ENCODE measurements at places on chromosomes 7 and 10.
A peak's percentile ranks its signal among the peaks of the same experiment; 100 is the strongest.

DNA sequence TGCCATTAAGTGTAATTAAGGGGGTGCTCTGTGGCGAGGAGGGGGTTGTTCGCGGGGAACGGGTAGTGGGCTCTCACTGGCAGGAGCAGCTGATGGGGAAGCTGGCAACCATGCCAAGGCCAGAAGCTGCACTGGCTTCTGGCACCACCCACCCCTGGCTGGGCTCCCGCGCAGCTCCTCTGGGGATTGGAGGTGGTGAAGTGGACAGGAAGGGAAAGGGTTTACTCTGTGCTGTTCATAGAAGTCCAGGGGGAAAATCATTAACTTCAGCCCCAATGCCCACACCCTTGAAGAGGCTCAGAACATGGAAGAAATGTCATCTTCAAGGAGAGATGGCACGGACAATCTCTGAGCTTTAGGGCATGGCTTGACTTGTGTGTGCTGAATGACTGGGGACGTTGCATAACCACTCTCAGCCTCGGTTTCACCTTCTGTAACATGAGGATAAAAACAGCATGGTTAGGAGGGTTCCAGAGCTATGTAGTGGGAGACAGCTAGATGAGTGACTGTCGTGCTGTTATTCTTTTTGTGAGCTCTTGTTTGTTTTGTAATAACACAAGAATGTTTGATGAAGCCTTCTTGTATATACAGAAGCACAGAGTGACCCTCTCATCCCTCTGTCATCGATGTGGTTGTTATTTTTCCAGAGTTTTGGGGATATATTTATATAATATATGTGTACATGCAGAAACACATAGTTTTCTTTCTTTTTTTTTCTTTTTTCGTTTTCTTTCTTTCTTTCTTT is 29.9 kb downstream of the KAZALD1 start:
- no peak for DNase-seq

DNA sequence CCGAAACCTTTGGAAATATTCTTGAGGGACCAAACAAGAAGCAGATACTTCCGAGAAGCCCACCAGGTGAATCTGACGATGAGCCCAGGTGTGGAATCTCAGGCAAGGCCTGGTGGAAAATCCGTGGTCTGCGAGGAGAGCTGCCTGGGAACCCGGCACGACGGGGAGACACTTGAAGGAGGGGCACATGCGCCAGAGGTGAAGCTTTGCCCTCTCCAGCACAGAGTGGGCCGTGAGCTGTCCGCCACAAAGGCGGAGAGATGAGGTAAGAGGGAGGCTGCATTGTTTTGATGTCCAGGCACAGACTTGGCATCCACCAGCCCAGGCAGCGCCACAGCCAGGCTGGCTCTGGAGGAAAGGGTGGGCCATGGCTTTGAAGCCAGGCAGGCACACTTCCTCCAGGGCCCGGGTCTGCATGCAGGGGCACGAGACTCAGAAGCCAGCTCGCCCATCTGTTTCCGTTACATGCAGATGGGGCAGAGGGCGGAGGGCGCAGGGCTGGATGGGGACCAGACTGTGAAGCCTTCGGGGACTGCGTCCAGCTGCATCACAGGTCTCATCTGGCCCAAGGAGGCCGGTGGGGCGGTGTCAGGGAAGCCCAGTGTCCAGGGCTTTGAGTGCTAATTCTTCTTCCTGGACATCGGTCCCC is 45.4 kb downstream of the CALML3 start:
- no peak for DNase-seq

GRCh38 chr10:86321568-86321967 is 45.0 kb downstream of the GRID1 start:
- DNase-seq, result no peak

- DNase-seq, result peak; percentile 69
Observed at GRCh38 chr7:1532456-1533254, 2.2 kb downstream of the MAFK start.

DNA sequence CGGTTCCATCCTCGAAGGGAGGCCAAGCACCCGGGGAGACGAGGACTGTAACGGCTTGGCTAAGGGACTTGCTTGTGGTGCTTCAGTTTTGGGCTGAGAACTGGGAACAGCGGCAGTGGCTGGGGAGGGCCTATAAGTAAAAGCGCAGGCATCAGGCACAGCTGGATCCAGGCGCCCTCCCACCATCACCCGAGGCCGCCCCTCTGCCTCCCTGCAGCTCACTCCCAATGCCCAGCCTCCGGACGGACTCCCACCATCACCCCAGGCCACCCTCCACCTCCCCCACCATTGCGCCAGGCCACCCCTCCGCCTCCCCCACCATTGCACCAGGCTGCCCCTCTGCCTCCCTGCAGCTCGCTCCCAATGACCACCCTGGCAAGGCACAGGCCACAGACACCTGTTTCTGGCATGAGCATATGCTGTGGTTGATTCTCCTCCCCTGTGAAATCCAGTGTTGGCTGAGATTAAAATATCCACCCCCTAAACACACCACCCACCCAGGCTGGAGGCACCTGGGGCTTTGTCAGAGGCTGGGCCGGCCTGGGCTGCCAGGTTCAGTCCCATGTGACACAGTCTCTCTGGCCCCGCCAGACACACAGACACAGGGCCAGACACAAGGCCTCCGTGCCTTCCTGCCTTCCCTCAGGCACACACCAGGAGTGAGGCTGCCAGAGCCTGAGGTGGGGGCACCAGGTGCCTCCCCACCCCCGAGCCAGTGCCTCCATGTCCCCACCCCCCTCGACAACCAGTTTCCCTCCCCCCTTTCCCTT is 16.7 kb downstream of the MICALL2 start:
- no peak for DNase-seq

- DNase-seq, result no peak
Observed at GRCh38 chr10:77789861-77790260, 136.7 kb downstream of the DLG5 start.

DNA sequence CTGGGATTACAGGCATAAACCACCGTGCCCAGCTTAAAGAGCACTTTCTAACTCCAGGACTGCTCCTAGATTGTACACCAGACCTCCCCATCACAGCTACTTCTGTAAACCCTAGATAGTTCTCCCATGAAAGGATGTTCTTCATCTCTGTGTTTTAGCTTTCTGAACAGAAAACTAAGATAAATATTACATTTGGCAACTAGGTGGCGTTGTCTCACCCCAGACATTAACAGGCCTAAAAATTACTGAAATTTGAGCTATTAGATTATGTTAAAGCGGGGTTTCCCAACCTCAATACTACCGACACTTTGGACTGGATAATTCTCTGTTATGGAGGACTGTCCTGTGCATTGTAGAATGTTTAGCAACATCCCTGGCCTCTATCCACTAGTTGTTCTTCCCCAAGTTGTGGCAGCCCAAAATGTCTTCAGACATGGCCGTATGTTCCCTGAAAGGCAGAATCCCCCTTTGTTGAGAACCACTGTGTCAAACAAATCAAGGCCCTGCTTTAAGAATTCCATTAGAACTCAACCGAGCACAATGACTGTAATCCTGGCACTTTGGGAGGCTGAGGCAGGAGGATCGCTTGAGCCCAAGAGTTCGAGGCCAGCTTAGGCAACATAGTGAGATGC is 19.1 kb downstream of the ATOH7 start:
- DNase-seq, result no peak

DNA sequence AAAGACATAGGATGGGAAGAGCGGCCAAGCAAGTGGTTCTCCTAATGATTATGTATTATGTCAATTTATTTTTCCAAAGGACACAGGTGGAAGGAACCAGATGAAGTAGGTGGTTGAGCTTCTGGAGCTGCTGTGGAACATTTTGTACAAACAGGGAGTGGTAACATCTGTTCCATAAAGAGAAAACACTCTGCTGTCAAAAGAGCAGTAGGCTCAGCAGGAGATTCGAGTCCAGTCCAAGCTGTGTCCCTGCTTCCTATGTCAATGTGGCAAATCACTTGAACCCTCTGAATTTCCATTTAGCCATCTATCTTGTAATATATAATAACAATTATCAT is 448.0 kb upstream of the ANKRD30A start:
- DNase-seq, result no peak

DNA sequence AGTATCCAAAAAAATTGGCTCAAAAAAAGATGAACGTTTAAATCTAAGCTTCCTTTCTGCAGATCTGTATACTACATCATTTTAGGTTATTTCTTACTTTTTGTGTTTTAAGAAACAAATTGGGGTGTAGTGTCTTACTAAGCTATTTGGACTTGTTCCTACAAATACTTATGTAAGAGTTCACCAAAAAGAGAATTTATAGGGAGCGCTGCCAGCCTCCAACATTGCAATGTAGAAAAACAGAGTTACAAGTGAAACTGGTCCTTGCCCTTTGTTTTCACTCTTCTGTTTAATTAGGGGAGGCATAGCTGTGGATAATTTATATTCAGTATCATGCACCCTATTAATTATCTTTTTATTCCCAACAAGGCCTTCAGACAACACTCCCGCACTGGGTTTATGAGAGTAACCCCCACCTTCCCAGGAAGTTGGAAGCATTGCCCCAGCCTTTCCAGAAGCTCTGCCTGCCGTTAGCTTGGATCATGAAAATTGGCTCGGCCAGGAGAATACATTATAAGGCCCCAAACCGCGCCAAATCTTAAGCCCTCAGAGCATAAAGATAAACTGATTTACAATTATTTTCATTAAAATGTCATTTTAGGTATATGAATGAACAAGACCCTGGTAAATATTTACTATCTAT is 261.8 kb upstream of the KLF6 start:
- no peak for DNase-seq

DNA sequence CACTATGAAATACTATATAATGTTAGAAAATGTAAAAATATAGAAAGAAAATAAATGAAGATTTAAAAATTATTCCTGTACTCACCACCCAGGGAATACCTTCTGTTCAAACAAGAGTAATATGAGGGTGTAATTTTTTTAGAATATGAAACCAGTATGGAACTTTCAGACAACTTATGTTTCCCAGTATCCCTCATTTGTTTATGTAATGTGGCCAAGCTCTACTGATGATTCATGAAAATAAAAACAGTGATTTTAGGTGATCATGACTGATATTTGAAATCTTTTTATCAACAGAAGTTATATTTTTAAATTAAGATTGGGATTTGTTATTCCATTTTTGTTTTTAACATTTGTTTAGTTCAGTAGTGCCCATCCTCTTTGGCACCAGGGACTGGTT is 18.8 kb downstream of the SLK start:
- DNase-seq, result no peak

- no peak for DNase-seq
Observed at GRCh38 chr10:76509446-76509845, 1078.0 kb downstream of the LRMDA start.

DNA sequence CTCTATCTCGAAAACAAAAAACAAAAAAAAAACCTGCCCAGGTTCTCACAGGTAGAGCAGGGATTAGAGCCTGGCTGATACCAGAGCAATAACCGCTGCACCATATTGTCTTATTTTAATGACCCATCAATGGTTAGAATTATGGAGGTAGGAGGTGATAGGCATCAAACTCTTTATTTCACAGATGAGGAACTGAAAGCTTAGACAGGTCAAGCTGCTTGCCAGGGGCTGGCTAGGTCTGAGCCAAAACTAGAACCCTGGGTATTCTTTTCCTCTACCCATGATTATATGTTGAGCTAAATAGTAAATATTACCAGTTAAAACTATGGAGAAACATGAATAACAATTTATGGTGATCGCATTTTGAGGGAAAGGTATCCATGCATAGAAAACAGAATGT is 2.0 kb upstream of the PPP1R3C start:
- no peak for DNase-seq

- no peak for DNase-seq
Observed at GRCh38 chr7:157515342-157516041, 178.7 kb downstream of the DNAJB6 start.

- no peak for DNase-seq
Observed at GRCh38 chr10:68566351-68566750, 6.2 kb downstream of the TET1 start.

- DNase-seq, result no peak
Observed at GRCh38 chr7:135205850-135206249, 5.5 kb downstream of the WDR91 start.

DNA sequence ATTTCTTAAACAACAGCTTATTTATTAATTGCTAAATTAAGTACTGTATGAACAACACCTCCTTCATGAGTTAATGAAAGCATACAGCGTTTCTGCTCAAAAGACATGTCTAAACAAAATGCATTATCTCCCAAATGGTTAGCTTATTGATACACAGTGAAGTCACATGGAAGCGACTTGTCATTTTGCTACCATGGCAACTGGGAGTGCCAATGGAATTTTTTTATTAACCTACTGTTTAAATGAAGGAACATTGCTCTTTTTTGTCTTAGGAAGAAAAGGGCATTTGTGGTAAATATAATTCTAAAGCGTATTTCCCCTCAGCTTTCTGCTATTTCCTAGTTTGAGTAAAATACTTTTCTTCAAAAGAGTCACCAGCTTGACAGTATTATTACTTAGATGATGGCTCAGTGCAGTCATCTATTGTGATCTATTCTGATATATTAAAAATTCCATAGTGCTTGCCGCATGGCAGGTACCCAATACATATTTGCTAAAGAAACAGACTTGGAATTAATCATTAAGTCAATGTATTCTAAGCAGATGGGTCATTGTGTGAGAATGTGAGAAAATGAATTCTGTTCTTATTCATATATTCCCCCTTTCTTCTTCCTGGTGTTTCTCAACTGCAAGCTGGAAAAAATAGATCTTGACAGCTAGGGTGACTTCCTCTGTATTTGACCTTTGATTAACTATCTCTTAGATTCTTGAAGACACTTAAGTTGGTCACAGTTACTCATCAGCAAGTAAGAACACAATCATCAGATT is 818.3 kb downstream of the MAGI2 start:
- DNase-seq, result no peak

- no peak for DNase-seq
Observed at GRCh38 chr10:6091630-6092029, 2.8 kb downstream of the RBM17 start.

DNA sequence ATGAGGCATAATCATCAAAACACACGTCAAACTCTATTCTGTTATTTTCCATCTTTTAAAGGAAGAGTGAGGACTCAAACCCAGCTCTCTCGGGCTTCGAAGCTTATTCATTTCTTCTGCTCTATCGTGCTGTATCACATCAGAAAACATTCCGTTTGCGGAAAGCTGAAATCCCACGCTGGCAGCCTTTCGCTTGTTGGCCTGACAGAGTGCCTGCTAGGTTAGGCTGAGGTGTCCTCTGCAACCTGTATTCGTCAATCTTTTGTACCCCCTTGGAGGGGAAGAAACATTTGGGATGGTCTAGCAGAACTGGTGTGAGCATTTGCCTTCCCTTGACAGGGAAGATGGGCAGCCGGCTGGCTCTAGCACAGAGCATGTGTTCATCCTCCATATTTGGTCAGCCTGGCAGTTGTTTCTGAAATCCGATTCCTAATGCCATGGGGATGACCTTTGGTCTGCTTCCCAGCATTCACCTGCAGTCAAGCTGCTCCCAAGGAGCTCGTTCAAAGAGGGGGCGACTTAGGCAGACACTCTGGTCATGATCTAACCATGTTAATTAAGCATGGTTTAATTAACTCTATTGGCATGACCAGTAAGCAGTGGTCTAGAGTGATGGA is 55.2 kb downstream of the TACC2 start:
- no peak for DNase-seq

GRCh38 chr10:10515479-10516204 is 502.0 kb upstream of the CELF2 start:
- DNase-seq, result no peak

- no peak for DNase-seq
Observed at GRCh38 chr10:95478935-95479334, 82.2 kb downstream of the SORBS1 start.

- no peak for DNase-seq
Observed at GRCh38 chr7:92709912-92710311, 119.7 kb upstream of the FAM133B start.
